ENCODE measurements at places on chromosomes 7 and 10. TPM values are rescaled to one million over a fixed set of nuclear protein-coding genes. Genes with fewer than 3 reads are reported as not detected.

DNA sequence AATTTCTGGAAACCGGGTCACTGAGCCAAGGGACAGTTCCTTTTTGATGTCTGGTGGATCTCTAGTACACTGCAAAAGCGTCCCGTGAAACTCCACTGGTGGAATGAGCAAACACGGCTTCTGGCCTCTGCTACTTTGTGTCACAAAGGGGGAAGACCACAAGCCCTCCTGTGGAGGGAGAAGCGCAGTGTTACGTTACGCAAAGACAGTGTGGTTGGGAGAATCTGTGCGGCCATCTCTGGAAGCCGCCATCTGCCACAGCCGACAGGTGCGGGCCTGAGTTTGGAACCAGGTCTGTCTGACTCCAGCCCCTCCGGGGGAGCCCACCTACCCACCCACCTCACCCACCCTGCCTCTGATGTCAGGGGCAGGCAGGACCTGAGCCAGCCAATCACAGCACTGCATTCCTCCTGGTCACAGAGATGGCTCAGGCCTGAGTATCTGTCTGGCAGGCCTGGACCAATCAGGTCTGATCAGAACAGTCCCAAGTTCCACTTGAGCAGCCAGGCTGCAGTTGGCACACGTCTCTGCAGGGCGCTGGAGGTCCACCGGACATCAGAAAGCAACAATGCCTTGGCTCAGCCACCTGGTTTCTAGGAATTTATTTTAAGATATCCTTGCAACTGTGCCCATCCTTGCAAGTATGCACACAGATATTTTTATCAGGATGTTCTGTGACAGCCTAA is 3.0 kb upstream of the CYP2W1 start:
- DNase-seq, result no peak

- DNase-seq, result no peak
These were observed 129.4 kb downstream of the ANK3 start for GRCh38 chr10:60260321-60260720.

MKX gene
- 0.06 TPM for total RNA-seq

- DNase-seq, result no peak
These were observed 4.5 kb upstream of the EPHA1 start for GRCh38 chr7:143413123-143413522.

TIMM23B gene
- 20.9 TPM for total RNA-seq

DYNC1I1 gene
- 7.9 TPM for total RNA-seq

HOXA7 gene
- 8.1 TPM for total RNA-seq

GRCh38 chr10:31340343-31340742 is 21.3 kb downstream of the ZEB1 start:
- DNase-seq, result no peak

GRCh38 chr10:110803830-110804338 is 67.8 kb upstream of the PDCD4 start:
- peak; percentile 65 for DNase-seq

DNA sequence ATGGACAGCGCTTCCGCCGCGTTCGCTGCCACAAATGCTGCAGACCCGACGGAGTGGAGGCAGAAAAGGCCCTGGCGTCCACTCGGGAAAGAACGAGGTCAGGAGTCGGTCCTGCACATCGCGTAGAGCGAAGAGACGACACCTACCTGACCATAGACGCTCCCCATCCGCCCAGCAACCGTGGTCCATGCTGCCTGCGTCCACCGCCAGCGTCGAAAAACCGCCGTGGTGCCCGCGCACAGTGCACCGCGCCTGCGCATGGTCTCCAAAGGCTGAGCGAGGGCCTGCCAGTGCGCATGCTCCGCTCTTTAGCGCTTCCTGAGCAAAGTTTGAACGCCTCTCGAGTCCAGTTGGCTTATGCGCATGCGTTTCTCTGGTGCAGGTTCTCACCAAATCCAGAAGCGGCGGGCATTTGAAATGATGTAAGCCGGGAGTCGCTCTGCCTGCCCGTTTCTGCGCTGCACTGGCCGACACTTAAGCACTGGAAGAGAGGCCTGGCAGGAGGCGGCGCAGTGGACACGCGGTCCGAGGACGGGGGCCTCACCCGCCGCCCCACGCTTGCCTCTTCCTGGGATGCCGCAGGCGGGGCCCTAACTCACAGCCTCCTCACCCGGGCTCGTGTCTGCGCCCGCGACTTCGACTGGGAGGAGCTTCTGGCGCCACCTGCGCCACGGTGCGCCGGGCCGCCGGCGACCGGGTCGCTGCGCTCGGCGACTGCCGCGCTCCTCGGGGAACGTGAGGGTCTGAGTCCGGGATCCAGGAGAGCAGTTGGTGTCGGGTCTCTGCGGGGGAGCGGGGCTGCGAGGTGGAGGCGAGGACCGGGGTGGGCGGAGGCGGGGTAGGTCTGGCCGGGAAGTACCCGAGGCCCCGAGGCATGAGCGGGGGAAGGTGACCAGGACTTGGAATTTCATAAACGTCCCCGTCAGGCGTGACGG is at the start of gene FAM24B:
FAM24B (minus strand) TSS at position 243 of the 935 bp plus-strand sequence. CDS start 29,066 bp downstream, outside the sequence.
- DNase-seq, result peak; percentile 92

GRCh38 chr7:153414288-153414629 is 637.9 kb upstream of the DPP6 start:
- DNase-seq, result no peak

GRCh38 chr10:130719448-130719752 is 583.2 kb downstream of the GLRX3 start:
- no peak for DNase-seq

NEURL1 gene
- total RNA-seq, result 66.6 TPM

GRCh38 chr7:94941844-94942632 is 34.6 kb downstream of the PPP1R9A start:
- no peak for DNase-seq

DNA sequence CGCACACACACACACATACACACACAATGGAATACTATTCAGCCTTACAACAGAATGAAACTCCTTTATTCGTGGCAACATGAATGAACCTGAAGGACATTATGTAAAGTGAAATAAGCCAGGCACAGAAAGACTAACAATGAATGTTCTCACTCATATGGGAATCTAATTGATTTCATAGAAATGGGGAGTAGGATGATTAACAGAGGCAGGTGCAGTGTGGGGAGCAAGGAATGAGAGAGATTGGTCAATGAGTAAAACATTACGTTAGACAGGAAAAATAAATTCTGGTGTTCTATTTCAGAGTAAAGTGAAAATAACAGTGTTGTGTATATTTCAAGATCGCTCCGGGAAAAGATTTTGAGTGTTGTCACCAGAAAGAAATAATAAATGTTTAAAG is 694.5 kb downstream of the NXPH1 start:
- no peak for DNase-seq

All from psoas muscle (tissue), 8 donors.